Stimulated activated CD8-positive, alpha-beta memory T cell treated with anti-CD3 and anti-CD28 coated beads, Interleukin-15, amount 100 ng/mL, for 4 hours (primary cell): ENCODE measurements at places on chromosomes 1 and 21.

DNA sequence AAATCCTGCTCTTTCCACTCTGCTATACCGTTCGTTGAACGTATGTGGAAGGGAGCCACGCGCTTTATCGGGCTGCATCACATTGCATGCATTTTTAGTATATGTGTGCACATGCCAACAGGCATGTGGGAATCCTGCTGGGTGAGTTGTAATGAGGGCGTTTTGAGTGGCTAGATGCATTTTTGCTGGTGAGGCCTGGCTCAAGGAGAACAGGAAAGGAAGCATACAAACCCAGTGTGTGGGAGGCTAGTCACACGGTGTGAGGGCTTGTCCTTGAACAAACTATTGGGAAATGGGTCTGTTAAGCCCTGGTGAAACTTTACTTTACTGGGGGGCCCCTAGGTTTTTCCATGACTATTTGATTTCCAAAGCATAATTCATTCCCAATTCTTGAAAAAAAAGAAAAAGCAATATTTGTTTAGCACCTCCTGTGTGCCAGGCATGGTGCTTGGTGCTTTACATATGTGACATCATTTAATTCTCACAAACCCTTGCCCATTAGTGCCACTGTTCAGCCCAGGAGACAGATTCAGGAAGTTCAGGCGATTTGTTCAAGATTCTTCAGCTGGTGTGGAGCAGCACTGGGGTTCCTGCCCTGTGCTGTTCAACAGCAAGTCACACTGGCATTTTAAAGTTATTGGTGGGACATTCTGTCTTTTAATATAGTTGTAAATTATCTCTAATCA is 25.6 kb upstream of the JUN start:
- DNase-seq: no peak

- DNase-seq: no peak
Observed at GRCh38 chr1:154821083-154821482, 49.0 kb downstream of the KCNN3 start.

GRCh38 chr1:39685071-39685470 is 6.2 kb downstream of the HPCAL4 start:
- no peak for DNase-seq

- DNase-seq: no peak
Observed at GRCh38 chr1:92957030-92957734, 4.1 kb downstream of the DIPK1A start.
